ENCODE measurements at places on chromosomes 16 and 17.

- no peak for DNase-seq
Measured at GRCh38 chr17:7001318-7001961, 5.6 kb downstream of the ALOX12 start.

DNA sequence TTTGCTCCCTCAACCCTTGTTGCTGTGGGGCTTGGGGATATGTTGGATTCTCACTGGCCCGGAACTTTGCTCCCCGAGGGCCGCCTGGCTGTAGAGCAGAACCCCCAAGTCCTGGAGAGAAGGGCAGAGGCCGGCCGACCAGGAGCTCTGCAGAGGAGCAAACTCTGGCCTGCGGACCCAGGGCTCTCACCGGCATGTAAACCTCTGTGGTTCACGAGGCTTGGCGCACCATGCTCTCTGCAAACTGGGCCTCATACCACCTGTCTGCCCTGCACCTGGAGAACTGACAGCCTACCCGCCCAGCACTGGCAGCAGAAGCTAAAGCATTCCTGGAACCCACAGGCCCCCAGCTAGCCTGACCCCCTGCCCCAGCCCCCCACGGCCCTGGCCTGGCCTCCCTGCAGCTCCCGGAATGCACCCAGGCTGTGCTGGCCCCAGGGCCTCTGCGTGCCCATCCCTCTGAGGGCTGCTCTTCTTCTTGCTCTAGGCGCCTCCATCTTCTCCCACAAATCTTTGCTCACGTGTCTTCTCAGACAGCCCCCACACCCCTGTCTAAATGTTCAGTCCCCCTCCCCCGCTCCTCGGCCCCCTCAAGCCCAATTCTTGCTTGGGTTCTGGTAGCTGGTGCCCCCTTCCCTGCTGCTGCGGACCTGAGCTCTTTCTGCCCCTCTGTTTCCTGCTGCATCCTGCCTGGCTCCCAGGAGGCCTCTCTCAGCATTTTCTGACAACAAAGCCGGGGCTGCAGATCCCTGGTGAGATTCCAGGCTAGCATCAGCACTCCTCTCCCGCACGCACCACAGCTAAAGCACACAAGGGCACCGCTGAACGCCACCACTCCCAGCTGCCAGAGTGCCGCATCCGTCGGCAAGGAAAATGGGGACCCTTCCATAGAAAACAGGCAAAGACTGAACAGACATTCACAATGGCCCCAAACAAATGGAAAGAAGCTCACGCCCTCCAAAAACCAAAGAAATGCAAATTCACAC is 23.3 kb downstream of the ACTG1 start:
- DNase-seq: no peak

- DNase-seq: no peak
Measured at GRCh38 chr17:79842136-79842655, 3.0 kb upstream of the CBX4 start.

- no peak for DNase-seq
Measured at GRCh38 chr17:75316253-75316652, 27.0 kb upstream of the SLC25A19 start.

- no peak for DNase-seq
Measured at GRCh38 chr16:61842666-61843065, 193.6 kb downstream of the CDH8 start.

GRCh38 chr16:56355221-56355620 is 70.1 kb downstream of the AMFR start:
- DNase-seq: no peak

- DNase-seq: no peak
Measured at GRCh38 chr16:85453703-85454102, 159.4 kb upstream of the GSE1 start.

DNA sequence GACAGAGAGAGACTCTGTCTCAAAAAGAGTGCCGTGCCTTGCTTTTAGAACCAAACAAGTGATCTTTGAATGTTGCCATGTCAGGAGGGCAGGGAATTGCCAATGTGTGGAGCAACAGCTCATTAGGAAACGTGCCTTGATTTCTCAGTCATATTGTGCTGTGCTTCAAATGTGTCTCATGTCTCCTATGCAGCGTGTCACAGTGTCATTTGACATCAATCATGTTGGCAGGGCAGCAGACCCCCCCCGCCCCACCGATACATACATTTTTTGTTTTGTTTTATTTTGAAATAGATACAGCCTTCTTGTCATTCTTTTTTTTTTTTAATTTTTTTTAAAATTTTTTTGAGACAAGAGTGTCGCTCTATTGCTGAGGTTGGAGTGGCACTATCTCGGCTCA is 22.1 kb downstream of the MRC2 start:
- no peak for DNase-seq

- no peak for DNase-seq
Measured at GRCh38 chr17:28472871-28473497, 460 bp upstream of the SLC13A2 start.

Data from fibroblast of skin of right quadriceps (primary cell).